T-helper 9 cell (primary cell): ENCODE measurements at places on chromosomes 1 and 21.

GRCh38 chr1:160405331-160405877 lies 5.0 kb downstream of the VANGL2 start:
- no peak for DNase-seq

DNA sequence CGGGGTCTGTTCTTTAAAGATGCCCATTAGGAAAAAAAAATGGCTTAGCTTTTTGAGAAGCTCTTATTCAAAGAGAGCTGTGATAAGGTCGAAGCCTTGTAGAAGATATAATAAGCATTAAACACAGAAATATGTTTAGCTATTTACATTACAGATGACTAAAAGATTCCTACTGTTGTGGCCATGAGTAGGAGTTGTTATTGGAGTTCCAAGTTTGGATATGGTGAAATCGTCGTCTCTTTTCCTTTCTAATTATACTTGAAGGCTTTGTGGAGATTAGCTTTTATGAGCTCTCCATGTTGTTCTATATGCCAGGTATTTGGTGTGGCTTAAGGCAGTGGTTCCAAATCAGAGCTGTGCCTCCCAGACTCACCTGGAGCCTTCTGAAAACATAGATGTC lies 79.9 kb upstream of the LAMC2 start:
- DNase-seq = no peak

DNA sequence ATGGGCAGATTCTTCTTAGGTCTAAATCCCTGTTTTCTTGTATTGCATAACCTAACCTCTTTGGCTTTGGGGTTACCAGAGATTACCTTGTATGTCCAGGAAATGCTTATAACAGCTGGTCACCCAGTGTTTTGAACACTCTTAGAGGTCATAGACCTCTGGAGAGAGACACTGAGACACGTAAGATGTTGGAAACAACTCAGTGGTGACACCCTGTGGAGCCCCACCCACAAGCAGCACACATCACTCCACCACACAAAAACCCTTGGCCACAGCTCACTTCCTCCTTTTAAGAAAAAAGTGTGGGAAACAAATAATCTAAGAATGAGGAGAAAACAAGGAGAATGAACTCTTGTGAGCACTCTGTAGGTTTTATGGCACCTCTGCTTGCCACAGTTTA lies 26.3 kb upstream of the CYP4B1 start:
- no peak for DNase-seq

- DNase-seq = no peak
These were observed 86.5 kb upstream of the IFFO2 start for GRCh38 chr1:19042675-19043578.

DNA sequence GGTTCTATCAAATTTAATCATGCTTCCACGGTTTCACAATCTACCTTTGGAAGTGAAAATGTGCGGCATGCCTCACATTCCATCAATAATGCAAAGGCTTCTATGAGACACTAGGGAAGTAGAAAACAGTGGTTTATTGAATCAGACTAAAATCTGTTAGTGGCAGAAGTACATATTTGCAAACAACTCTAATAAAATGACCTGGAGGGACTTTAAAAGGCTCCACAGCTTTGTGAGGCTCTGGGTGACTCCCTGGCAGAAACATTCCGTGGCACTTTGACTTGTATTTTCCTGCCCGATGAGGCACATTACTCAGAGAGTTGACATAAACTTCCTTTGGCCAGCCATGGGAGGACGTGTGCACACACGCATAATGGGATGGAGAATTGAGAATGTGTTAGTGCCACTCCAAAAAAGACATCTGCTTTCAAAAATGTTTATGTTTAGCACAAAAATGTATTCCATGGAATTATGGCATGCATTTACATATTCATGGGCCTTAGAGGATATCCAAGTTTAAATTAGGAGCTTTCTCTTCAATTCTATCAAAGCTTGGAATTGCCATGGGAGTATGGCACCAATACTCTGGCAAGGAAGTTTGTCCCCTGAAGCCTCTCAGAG lies 60.0 kb upstream of the SSX2IP start:
- no peak for DNase-seq
